Uterus (tissue), 4 donors: ENCODE measurements at places on chromosomes 4 and X. TPM values are rescaled to one million over a fixed set of nuclear protein-coding genes. Genes with fewer than 3 reads are reported as not detected.

Gene KLF8
- 36.8 TPM for total RNA-seq

Gene MAGEA9
- not detected for total RNA-seq

DNA sequence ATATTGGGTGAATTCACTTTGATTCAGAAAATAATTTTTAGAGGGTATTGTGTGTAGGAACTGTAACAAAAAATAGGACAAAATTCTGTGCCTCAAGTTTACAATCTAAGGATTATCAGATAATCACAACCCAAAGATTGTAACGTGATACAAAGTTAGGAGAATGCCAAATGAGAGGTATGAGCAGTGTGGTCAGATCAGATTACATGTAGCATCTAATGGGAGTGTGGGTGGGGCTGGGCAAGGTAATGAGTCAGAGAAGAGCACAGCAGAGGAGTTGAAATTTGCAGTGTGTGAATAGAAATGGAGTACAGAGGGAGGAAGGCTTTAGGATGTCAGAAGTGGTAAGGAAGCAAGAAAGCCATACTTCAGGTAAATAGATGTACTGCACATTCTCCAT is 103.4 kb upstream of the TEX13A start:
- no peaks in the 10 kb centered on the region for H3K4me1 ChIP-seq
- H3K4me3 ChIP-seq, result no peak overlapping the region
- H3K27me3 ChIP-seq, result no peaks in the 10 kb centered on the region
- H3K27ac ChIP-seq, result no peak overlapping the region
- no peak for DNase-seq

- no peaks in the 10 kb centered on the region for H3K27me3 ChIP-seq
- DNase-seq, result no peak
- no peaks in the 10 kb centered on the region for H3K36me3 ChIP-seq
- no peaks in the 10 kb centered on the region for H3K4me1 ChIP-seq
- H3K4me3 ChIP-seq, result no peak overlapping the region
These were observed 606.0 kb downstream of the BCOR start for GRCh38 chrX:39491548-39492297.

DNA sequence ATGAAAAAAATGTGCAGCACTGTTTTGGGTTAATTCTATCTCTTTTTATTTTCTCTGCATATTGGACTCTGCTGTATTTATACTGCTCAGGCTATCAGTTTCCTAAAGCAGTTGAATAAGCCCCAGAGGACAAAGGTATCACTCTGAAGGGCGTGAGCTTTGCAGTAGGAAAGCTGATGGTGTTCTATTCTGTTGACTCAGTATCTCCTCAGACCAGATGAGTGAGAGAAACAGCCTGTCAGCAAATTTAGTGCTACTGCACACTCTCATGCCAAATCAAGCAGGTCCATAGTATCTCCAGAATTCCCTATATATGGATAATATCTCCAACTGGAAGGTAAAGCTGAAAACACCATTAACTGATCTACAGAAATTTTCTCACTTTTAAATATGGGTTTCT is 132.3 kb upstream of the UGT8 start:
- H3K4me3 ChIP-seq, result no peak overlapping the region
- H3K27me3 ChIP-seq, result no peaks in the 10 kb centered on the region
- H3K27ac ChIP-seq, result no peak overlapping the region

DNA sequence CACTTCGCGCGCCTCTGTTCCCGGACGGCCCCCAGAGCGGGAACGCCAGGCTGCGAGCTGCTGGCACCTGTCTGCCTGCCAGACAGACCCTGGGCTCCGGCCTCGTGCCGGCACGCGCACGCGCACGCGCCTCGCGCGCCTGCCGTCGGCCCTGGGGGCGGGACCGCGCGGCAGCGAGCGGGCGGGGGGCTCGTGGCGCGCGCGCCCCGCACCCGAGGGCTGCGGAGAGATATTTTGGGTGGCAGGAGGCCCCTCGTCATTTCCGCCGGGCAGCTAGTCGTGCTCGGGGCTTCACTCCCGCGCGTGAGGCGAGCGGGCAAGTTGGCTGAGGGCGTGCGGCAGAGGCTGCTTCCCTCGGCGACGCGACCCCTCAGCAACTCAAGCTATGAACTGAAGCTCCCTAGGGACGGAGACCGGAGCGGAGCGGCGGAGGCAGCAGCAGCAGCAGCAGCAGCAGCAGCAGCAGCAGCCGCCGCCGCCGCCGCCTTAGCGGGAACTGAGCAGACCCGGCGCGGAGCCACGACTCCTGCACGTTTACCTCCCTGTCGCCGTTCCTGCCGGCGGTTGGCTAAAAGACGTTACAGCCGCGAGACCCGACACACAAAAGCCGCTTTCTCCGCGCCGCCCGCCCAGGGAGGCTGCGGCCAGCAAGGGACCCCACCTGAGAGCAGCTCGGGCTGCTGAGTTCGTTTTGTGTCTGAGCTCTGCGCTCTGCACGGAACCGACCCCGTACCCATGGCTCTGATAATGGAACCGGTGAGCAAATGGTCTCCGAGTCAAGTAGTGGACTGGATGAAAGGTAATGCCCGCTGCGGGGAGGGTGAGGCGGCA is at the start of gene CNKSR2:
CNKSR2 (plus strand) TSS at position 256 of the 831 bp plus-strand sequence; CDS start at position 736, 480 bp downstream.
- no peaks in the 10 kb centered on the region for H3K36me3 ChIP-seq
- H3K4me1 ChIP-seq, result peaks cover 3% of the 10 kb centered on the region
- DNase-seq, result peak; percentile 32
- peak within 1 kb of the TSS; percentile 16 for H3K4me3 ChIP-seq

DNA sequence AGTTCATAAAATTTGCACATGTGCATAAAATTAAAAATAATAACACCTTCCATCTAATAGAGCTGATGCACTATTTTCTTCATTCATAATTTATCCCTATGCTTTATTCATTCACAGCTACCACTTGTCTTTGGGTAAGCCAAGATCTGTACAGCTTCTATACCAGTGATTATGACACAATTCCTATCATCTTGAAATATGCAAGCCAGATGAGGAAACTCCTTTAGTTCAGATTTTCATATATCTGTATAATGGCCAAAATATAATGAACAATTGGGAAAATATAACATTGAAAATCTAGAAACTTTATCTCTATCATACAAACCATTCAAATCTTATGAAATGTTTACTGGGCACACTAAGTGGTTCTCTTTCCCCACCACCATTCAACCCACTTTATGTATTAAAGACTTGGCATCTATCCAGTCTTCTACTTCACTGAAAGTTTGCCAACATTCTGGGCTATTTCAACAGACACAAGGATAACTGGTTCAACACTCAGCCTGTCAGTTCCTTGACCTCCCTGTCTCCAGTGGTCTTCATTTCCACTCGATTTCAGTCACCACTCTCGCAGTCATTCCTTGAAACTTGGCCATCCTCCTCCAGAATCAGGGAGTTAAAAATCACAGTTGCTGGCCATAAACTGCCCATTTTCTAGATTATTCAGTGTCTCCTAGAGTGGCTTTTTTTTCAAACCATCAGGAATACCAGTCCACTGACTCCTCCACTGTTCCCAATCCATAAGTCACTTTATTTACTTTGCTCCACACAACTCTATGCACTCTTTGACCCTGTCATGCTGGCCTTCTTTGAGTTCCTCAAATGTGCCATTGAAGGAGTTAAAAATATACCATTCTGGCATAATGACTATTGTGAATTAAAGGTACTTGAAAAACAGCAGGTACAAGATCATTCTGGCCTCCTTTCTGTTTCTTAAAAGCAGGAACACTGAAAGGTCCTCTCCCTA is 85.5 kb downstream of the CAMK2D start:
- no peaks in the 10 kb centered on the region for H3K27me3 ChIP-seq
- H3K27ac ChIP-seq, result no peak overlapping the region
- no peaks in the 10 kb centered on the region for H3K36me3 ChIP-seq
- no peak overlapping the region for H3K4me3 ChIP-seq
- no peak for DNase-seq
- H3K4me1 ChIP-seq, result no peaks in the 10 kb centered on the region

Gene PDE6B
- total RNA-seq, result 1.2 TPM

GRCh38 chr4:7147661-7148310 is 44.6 kb upstream of the SORCS2 start:
- H3K36me3 ChIP-seq, result no peaks in the 10 kb centered on the region
- no peak overlapping the region for H3K4me3 ChIP-seq
- DNase-seq, result no peak
- H3K4me1 ChIP-seq, result no peaks in the 10 kb centered on the region

Gene RHOH
- 1.5 TPM for total RNA-seq

DNA sequence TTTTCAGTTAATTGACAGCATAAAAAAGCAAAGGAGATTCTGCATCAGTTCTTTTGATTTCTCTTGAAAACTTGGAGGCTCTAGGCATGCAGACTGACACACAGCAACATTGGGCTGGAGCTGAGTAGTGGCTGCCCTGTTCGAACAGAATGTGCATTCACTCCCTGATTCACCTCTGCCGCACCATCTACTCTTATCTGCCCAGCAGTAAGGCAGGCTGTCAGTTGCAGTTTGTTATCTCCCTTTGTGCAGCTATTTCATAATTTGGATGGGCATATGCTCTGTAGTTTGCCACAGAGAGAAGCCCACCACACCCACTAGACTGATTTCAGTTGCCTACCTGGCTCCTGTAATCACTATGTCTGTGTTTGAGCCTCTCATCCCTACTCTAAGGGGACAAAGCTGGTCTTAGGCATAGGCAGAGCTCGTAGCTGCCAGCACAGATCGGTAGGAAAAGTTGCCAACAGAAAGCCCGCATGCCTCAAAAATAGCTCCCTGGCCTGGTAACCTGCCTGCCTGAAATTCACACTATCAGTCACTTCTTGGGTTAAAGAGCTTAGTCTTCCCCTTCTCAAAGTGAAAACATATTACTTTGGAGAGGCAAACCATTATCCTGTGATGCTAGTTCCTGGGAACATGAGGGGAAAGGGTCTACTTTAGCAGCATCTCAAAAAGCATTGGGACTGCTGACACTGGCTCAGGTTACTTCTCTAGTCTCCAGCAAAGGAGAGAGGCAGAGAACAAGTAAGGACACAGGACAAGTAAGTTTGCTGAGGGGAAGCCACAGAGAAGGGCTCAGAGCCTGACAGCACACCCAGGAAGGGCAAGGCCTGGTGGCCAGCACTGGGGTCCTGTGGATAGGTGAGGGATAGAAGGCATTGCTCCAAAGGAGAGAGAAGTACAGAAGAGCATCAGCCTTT is 75.9 kb upstream of the TMEM164 start:
- H3K36me3 ChIP-seq, result no peaks in the 10 kb centered on the region
- H3K4me1 ChIP-seq, result no peaks in the 10 kb centered on the region
- no peaks in the 10 kb centered on the region for H3K27me3 ChIP-seq
- H3K4me3 ChIP-seq, result no peak overlapping the region

- no peaks in the 10 kb centered on the region for H3K36me3 ChIP-seq
- no peak for DNase-seq
- no peaks in the 10 kb centered on the region for H3K27me3 ChIP-seq
These were observed 47.3 kb downstream of the SETD7 start for GRCh38 chr4:139508581-139509237.

Gene CXCR3
- total RNA-seq, result 0.28 TPM

Gene NDP
- 7.6 TPM for total RNA-seq

DNA sequence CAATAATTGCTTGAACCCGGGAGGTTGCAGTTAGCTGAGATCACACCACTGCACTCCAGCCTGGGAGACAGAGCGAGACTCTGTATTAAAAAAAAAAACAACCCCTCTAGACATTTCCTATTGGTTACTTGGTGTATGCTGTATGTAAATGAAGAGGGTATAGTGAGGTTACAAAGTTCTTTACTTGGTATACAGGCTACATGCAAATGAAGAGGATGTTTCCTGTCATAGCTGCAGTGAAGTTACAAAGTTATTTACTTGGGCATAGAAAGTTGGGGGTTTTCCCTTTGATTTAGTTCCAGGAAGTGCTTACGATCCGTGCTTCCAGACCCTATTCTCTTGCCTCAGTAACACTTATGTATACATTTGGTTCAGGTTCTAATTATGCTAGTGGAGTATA is 38.4 kb upstream of the CLNK start:
- no peaks in the 10 kb centered on the region for H3K27me3 ChIP-seq
- no peak overlapping the region for H3K4me3 ChIP-seq
- no peak overlapping the region for H3K27ac ChIP-seq
- DNase-seq, result no peak
- H3K4me1 ChIP-seq, result no peaks in the 10 kb centered on the region

Gene ZNF718
- total RNA-seq, result 19.0 TPM

Gene CENPI
- total RNA-seq, result 2.7 TPM

Gene RTL9
- not detected for total RNA-seq

GRCh38 chr4:102196221-102196620 is 149.1 kb downstream of the SLC39A8 start:
- H3K27me3 ChIP-seq, result no peaks in the 10 kb centered on the region
- DNase-seq, result no peak
- no peak overlapping the region for H3K27ac ChIP-seq
- H3K4me3 ChIP-seq, result no peak overlapping the region
- no peaks in the 10 kb centered on the region for H3K4me1 ChIP-seq
- H3K36me3 ChIP-seq, result no peaks in the 10 kb centered on the region

DNA sequence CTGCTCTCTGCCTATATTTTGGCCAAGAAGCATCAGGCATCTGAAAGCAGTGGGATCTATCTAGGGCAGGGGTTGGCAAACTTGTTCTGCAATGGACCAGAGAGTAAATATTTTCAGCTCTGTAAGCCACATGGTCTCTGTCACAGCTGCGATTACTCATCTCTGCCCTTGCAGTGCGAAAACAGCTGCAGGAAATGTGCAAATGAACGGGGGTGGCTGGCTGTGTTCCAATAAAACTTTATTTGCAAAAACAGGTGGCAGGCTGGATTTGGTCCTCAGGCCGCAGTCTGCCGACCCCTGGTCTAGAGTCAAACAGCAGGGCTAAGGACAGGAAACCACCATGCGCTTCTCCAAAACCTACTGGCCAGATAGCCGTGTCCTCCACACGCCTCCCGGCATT is 48.6 kb downstream of the ACOX3 start:
- H3K36me3 ChIP-seq, result no peaks in the 10 kb centered on the region
- no peaks in the 10 kb centered on the region for H3K27me3 ChIP-seq
- peak; percentile 61 for DNase-seq
- H3K4me3 ChIP-seq, result no peak overlapping the region

DNA sequence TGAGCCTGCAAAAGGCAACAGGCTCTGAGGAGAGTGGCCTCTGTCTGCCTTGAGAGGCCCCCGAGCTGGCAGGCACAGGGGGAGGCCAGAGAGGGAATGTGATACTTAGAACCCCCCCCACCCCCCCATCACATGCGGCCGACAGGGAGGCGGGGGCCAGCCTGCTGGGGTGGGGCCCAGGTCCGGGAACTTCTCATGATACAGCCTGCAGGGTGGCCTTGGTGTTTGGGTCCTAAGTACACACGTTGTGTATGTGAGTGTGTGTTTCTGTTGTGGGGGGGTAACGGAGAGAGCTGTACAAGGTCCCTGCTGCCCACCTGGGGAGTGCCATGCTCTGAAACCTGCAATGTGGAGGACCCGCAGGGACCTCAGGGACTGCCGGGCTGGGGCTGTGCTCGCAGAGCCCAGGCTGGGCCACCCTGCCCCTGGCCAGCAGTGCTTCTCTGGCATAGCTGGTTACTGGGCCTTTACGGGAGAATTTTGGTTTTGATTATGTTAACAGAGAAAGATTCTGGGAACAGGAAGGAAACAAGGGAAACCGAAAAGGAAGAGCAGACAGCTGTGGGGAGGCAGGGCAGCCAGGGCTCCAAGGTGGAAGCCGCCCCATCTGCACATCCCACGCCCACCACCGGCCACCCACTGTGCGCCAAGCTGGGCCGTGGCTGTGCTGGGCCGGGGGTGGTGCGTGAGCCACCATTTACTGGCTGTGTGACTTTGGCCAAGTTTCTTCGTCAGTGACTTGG is 19.9 kb downstream of the SH3BP2 start:
- no peak for DNase-seq
- H3K36me3 ChIP-seq, result no peaks in the 10 kb centered on the region
- H3K4me1 ChIP-seq, result no peaks in the 10 kb centered on the region
- no peaks in the 10 kb centered on the region for H3K27me3 ChIP-seq

Gene ZGRF1
- 34.5 TPM for total RNA-seq
